ENCODE measurements at places on chromosomes 1 and 21.

DNA sequence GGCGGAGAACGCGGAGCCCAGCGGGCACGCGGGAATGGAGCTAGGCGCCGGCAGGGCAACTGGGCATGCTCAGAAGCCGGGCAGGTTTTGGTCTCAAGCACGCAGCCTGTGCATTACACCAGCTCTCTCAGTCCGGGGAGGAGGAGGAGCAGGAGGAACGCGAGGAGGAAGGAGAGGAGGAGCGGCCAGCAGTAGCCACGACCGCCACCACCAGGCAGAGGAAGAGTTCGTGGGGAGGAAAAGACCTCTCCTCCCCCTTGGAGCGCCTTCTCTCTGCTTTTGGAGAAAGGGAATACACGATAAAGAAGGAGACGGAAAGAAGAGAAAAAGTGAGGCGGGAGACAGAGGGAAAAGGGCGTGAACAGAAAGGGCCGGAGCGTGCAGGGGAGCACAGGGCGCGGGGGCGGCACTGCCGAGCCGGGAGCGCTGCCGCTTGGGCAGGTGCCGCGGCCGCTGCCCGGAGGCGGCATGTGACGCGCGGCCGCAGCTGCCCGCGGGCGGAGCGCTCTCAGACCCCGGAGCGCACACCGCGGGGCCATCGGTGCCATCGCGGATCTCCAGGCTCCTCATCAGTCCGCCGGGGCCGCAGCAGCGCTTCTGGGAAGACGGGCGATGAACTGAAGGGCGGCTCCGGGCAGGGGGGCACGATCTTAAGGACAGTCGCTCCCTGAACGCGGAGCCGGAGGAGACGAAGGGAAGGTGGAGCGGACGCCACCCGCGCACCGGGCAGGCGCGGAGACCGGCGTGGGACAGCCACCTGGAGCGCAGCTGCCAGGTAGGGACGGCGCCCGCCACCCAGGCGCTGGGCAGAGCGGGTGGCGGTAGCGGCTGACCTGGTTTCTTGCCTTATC, at the start of gene CHRM3:
CHRM3 (plus strand) TSS at position 116 of the 851 bp plus-strand sequence. CDS start 520,884 bp downstream, outside the sequence.
- peak; percentile 42 for DNase-seq

DNA sequence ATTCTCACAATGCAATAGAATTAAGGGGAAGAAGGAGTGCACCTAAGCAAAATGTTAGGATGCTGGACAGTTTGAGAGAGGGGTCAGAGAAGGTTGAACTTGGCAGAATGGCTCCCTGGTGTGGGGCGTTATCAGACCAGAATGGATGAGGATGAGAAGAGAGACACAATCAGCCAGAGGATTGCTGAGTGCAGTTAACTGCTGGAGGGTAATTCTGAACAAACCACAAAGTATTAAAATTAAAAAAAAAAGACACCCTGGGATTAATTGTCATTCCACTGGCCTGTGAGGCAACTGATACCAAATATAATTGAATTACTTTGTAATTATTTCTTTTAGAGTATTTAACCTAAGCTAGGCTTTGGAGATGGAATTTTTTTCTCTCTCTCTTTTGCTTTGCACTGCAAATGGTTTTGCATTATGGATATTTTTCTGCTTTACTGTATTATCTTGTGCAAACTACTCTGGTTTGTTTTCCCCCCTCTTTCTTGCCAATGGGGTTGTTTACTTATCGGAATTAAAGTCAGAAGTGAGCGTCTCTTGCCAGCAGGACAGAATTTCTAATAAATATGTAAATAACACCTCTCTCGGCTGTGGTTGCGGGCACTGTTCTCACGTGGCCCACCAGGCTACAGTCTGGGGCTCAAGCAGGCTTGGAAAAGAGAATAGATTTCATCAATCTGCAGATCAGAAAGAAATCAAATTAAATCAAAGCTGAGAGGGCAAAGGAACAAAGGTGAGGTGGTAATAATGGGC, 572.9 kb upstream of the CAMK1G start:
- DNase-seq = no peak

GRCh38 chr1:228902781-228903433, 167.6 kb downstream of the RHOU start:
- peak; percentile 93 for DNase-seq

DNA sequence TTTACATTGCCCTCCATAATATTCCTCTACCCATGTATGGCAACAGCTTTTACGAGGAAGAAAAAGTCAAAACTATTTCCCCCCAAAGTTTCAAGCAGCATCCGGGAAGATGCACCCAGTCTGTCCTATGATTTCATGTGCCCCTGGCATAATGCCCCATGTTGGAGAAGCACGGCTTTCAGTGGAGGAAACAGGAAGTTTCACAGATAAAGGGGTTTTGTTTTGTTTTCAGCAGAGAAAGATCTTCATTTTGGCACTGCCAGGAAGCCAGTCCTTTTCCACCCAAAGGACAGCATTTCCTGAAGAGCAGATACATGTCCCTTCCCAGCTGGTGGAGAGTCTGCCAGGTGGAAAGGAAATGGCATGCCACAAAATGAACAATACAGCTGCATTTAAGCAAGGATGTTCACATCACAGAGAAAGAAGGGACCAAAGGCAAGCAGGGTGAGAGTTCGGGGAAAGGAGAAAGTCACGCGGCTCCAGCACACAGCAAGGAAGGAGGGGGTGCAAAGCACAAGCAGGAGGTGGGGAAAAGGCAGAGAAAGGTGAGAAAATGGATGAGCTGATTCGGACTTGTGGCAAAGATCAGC, 95.3 kb upstream of the HIVEP3 start:
- no peak for DNase-seq

GRCh38 chr1:100627054-100627716, 89.2 kb downstream of the GPR88 start:
- no peak for DNase-seq

DNA sequence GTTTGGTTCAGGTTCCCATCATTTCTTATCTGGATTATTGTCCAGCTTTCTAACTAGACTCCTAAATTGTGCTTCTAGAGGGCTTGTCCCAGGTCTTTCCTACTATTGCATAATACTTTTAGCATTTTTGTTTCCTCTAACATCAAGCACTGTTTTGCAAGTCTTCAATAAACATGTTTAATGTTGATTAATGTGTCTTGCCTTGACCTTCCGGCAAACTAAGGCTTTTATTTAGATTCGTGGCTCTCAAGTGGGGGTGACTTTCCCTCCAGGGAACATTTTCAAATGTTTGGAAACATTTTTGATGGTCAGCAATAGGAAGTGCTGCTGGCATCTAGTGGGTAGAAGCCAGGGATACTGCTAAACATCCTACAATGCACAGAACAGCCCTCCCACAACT, 90.7 kb downstream of the RPE65 start:
- no peak for DNase-seq
